Stimulated activated CD4-positive, alpha-beta T cell treated with anti-CD3 and anti-CD28 coated beads, Interleukin-1b, Interleukin-23, amount 100 ng/mL, for 4 hours (primary cell): ENCODE measurements at places on chromosomes 4 and X.

GRCh38 chr4:104507112-104507511 is 12.4 kb upstream of the CXXC4 start:
- DNase-seq: no peak

GRCh38 chr4:39664828-39665731 is 26.4 kb upstream of the SMIM14 start:
- no peak for DNase-seq

DNA sequence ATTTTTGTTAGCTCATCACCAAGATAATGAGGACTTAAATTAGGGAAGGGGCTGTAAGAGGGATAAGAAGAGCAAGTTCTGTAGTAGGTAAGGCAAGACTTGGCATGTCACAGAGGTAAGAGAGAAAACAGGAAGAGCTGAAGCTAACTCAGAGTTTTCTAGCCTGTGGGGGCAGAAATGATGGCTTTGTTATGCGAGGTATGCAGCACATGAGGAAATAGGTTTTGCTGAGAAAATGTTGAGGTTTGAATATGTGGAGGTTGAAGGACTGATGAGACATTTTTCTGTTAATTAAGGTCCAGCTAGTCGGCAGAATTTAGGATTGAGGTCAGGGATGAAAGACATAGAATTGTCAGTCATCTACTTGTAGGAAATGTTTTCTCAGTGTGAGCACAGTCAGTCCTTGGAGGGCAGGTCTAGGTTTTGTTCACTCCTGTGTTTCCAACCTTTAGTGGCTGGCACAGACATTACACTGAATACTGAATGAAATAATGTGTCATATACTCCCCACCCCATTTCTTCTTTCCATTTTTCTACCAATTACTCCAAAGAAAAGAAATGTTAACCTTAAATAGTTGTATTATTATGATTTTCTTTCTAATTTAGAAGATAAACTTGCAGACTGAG is 154.0 kb upstream of the AADAT start:
- no peak for DNase-seq

DNA sequence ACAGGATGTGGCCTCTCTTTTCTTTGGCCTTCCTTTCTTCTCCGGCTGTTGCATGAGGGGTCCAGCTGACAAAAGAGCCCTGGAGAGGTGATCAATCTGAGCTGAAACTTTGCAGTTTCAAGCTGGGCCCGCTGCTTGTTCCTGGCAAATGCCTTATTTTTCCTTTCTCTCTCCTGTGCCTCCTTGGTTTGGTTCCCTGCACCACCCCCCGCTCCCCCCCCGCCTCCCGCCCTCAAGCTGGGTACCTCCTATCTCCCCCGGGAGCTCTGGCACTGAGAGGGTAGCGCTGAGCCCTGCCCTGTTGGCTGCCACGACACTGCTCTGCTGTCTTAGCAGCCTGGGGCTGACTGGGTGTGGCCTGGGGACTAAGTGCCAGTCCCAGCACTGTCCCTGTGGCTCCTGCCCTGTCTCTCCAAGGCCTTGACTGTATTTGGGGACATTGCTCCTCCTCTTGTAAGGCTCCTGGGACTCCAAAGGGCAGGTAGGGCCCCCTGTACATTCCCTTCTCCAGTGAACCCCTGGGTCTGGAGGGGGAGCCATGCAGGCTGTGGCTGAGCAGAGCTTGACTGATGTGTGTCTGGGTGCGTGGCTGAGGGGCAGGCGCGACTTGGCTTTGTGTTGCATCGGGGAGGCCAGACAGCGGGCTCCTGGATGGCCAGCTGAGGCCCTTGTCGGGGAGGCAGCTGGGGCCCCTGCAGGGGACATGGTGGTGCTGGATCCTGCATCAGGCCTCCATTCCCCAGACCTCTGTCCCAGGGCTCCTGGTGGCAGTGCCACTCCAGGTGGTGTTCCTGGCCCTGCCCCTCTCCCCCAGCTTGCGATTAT is 1.1 kb downstream of the PLXNA3 start:
- no peak for DNase-seq

- no peak for DNase-seq
Measured at GRCh38 chrX:107450823-107451509, 1.5 kb downstream of the FRMPD3 start.

DNA sequence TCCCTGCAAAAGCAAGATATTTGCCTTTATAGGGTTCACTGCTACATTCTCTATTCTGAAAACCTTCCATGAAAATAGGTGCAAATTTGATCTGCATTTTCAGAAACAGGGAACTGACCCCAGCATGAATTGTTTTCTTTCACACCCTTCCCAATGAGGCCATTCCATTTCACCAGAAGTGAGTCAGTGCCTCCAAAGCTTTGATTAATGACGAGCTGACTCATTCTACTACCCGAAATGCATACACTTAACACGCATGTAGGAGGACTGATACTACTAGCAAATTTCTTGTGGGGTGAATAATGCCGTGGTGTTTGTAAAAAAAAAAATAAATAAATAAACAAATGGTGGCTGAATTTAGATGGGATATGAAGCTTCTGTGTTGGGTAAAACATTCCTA is 146.9 kb upstream of the FGF13 start:
- no peak for DNase-seq

DNA sequence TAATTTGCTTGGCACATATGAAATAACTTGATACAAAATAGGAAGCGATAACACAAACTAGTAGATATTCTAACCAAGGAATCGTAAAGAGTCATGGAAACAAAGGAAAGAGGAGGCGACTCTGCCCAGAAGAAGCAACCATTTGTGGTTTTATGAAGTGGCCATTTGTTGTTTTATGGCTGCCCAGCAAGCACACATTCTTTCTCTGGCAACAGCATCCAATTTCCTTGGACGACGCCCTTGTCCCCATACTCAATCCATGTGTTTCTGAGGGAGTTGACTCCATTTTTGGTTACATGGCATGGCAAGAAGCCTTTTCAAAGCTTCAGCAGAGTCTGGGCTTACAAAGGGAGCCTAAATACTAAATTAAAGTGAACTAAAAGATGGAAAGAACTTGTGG is 295.1 kb downstream of the INPP4B start:
- DNase-seq: no peak

GRCh38 chr4:151604238-151604637 is 156.6 kb downstream of the GATB start:
- DNase-seq: no peak

GRCh38 chr4:130124066-130124465 is 1028.1 kb downstream of the C4orf33 start:
- DNase-seq: no peak

- DNase-seq: no peak
Measured at GRCh38 chr4:60500810-60501209, 699.3 kb upstream of the ADGRL3 start.

DNA sequence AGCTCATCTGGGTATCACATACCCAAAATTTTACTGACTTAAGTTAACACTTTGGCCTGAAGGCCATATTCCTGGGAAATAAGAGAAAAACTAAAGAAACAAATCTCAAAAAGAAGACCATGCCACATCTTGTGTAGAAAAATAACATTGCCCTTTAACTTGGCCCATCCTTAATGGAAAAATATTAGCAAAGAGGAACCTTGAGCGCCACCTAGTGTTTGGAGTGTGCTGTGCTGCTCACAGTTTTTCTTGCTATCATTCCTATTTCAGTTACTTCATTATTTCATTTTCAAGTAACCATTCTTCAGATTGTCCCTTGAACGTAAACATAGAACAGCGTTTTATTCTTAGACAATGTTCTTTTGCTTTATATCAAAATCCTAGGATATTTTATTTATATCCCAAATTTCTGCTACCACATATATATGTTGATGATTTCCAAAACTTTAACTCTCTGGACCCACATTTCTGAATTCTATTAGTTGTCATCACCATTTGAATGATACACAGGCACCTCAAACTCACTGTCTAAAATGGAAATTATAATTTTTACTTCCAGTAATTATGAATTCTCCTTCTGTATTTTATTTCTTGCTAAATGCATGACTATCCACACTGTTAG is 999.0 kb upstream of the ADGRL3 start:
- no peak for DNase-seq

DNA sequence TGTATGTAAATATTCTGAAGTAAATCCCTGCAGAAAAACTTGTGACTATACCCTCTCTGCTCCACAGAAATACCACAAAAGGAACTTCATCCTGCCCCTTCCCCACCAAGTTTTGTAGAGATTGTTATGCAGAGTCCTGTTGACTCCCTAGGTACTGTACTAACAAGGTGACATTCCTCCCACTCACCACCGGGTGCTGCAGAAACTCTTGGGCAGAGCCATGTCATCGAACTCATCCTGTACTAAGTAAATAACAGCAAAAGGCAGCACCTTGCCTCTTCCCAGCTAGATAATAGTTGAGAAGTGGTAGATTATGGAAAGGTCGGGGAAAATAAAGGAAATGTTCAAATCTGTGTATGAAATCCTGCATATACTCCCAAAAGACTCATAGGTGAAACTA is 233.3 kb downstream of the STPG2 start:
- DNase-seq: no peak

- DNase-seq: no peak
Measured at GRCh38 chrX:130120321-130120731, 10.0 kb upstream of the ELF4 start.

GRCh38 chrX:119622356-119623232 is 16.4 kb upstream of the NKRF start:
- no peak for DNase-seq

DNA sequence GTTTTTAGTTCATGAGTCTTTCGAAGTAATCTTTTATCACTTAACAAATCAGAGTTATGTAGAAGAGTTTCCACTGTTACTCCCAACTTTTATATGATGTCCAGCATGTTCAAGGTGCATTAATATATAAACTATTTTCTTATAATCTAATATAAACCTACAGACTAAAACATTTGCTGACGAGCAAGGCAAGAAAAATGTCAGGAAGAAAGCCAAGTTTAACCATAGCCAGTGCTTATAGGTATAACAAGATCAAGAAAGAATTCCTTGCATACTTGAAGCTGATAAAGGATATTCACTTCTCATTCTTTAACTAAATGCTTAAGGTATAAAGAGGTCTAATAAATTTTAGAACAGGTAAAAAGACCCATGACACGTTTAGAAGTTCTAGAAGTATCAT is 167.7 kb downstream of the NPNT start:
- DNase-seq: no peak

- DNase-seq: no peak
Measured at GRCh38 chrX:15072880-15073279, 197.0 kb downstream of the ASB9 start.

- no peak for DNase-seq
Measured at GRCh38 chr4:89193843-89194242, 82.5 kb downstream of the TIGD2 start.

- no peak for DNase-seq
Measured at GRCh38 chrX:45187731-45188130, 12.9 kb downstream of the DIPK2B start.
